ENCODE measurements at places on chromosomes 5 and 9. TPM values are rescaled to one million over a fixed set of nuclear protein-coding genes. Genes with fewer than 3 reads are reported as not detected.

DNA sequence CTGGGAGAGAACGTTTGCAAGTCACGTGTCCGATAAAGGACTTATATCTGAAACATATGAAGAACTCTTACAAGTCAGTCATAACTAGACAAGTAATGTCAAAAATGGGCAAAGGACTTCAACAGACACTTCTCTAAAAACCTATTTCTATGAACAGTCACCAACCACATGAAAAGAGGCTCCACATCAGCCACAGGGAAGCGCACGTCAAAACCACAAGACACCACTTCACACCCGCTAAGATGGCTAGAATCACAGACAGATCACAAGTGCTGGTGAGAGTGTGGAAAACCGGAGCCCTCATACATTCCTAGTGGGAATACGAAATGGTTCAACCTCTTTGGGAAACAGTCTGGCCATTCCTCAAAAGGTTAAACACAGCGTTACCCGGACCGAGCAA lies 11.5 kb upstream of the CARD9 start:
- DNase-seq, result no peak

- no peak for DNase-seq
Observed at GRCh38 chr9:91039125-91039834, 237.7 kb downstream of the SYK start.

DNA sequence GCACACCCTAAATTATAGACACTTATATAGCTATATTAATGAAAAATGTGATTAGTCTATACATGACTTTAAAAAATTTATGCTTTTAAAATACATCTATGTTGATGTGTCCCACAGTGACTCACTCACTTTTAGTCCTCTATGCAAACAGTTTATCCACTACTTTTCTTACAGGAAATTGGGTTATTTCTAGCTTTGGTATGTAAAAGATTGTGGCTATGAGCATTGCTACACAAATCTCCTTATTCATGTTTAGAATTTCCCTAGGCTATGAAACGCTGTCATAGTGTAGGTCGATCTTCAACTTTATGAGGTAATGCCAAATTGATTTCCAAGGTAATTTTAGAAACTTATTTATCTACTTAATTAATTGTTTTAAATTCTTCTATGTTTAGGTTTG lies 687.4 kb downstream of the PRR16 start:
- DNase-seq, result no peak

DNA sequence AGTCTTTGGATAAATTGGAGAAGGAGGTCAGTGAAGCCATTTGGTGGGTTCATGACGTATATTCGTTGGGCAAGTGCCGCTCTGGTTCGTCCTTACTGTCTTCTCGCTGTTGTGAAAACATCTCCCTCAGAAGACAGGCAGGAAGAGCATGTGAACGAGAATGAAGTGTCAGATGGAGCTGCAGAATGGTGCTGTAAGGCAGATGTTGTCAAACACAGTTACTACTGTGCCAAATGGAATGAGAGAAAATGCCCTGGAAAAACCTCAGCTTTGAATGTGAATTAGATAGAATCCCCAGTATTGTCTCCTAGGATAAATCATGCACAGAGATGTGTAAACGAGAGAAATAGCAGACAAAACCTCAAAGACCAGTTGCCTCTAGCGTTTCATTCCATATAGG lies 121.5 kb downstream of the CAMK4 start:
- DNase-seq, result no peak

- no peak for DNase-seq
Observed at GRCh38 chr9:132984202-132985070, 5.9 kb downstream of the GFI1B start.

Gene TLX3
- total RNA-seq, result not detected

- DNase-seq, result no peak
Observed at GRCh38 chr9:37927601-37928551, 23.9 kb upstream of the SLC25A51 start.

Gene PTPN3
- 2.1 TPM for total RNA-seq

GRCh38 chr9:86636038-86636437 lies 281.8 kb upstream of the TUT7 start:
- no peak for DNase-seq

GRCh38 chr5:132099076-132099748 lies 25.6 kb downstream of the CSF2 start:
- DNase-seq, result no peak

Gene ARHGEF37
- total RNA-seq, result 11.0 TPM

DNA sequence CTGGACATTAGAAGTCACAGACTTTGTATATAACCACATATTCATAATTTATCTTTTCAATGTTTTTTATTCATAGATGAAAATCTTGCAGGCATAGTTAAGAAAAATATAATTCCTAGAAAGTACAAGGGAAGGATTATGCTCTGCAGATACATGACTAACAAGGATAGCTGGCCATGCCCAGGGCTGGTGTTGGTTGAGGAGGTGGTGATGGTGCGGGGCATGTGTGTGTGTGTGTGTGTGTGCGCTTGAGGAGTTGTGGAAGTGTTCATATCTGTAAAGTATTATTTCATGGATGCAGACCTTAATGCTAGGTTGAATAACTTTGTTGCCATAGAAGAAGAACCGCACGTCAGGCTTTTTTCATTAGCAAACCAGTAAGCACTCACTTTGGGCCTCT lies 1.3 kb downstream of the S1PR3 start:
- DNase-seq, result no peak

Gene OBP2B
- not detected for total RNA-seq

Gene PITX1
- 0.81 TPM for total RNA-seq

Gene BTNL9
- 13.4 TPM for total RNA-seq

- DNase-seq, result no peak
Observed at GRCh38 chr5:50724262-50724661, 57.8 kb downstream of the PARP8 start.

DNA sequence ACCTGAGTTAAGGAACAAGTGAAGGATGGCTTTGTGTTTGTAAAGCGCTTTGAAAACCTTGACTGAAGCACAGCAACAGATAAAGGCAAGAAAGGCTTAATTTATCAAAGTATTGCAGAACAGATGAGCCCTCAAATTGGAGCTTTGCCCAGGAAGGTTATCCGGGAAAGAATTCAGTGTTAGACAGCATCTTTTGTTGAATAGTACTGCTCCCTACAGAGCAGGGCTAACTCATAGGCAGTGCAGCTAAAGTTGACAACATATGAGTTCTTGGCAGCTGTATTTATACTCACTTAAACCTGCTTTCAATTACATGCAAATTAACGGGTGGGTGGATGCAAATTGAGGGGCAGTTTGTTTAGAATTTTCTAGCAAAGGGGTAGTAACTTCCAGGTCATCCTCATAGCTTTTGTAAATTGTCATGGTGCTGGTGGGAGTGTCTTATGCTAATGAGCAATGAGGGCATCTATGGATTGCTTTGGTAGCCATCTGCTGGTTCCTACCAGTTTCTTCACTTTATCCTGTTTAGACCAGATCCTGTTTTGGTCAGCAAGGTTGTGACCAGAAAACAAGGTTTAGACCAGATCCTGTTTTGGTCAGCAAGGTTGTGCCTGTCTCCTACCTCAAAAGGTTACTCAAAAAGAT lies 105.8 kb downstream of the GDA start:
- DNase-seq, result no peak

GRCh38 chr5:33649549-33650482 lies 209.1 kb downstream of the TARS1 start:
- DNase-seq, result no peak

Gene NUTM2F
- not detected for total RNA-seq

DNA sequence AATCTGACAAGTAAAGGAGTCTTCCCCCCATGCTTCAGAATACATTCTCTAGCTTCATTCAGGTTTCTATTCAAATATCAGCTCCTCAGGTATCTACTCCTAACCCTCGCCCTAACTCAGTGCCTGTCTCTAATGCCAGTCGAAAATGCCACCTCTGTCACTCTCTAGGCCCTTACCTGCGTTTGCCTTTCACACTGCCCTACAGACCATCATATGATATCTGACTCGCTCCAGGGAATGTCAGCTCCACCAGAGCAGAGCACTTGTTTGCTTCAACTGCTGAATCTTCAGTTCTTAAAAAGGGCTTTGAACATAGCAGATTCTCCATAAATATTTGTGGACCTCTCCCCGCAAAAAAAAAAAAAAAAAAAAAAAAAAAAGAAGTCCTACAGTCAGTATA lies 46.7 kb downstream of the ADRB2 start:
- DNase-seq, result no peak

DNA sequence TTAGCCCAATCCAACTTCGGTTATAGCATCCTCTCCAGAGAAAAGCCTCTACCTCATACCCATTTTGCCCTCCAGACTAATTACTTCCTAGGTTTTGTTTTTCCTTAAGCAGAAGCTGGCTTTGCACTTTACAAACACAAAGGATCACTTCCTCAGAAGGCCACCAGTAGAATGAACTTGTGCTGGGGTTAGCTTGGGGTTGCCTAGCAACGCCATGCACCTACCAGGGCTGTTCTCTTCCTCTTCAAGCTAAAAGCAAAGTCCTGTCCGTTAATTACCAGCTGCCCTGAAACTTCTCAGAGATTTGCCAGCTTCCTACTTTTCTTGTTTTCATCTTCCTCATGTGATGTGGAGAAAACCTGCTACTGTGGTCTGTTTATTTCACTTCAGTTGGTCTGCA lies 132.0 kb upstream of the WWC1 start:
- DNase-seq, result no peak

DNA sequence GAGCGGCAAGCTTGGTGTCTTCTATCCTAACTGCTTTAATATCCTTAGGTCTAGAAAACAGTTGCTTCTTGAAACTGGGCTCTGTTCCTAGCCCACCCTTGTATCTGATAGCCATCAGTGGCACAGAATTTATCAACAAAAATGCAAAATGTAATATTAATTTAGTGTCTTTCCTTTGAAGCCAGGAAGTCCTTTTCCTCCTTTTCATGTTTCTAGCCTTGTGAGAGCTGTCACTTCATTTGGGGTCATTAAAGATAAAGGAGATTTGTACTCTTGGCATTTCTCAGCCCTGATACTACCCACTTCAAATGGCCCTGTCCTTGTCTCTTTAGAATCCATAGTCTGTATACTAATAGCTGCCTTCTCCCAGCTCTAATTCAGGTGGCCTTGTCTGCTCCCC lies 111.0 kb downstream of the GAS1 start:
- no peak for DNase-seq

DNA sequence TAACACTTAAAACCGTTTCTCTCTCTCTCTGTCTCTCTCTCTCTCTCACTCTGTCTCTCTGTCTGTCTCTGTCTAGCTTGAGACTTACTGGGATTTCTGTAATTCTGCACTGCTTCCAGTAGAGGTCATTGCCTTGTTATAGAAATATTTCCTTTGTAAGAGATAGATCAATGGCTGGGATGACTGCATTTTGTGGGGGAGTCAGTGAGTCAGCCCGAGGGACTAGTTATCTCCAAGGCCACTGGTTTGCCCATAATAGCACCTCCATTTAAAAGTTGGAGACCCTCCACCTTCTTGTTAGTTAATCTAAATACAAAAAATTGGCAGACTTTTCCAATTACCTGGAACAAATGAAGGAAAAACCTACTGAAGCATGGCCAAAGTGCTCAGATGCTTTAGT lies 547.2 kb downstream of the LRRC70 start:
- no peak for DNase-seq

DNA sequence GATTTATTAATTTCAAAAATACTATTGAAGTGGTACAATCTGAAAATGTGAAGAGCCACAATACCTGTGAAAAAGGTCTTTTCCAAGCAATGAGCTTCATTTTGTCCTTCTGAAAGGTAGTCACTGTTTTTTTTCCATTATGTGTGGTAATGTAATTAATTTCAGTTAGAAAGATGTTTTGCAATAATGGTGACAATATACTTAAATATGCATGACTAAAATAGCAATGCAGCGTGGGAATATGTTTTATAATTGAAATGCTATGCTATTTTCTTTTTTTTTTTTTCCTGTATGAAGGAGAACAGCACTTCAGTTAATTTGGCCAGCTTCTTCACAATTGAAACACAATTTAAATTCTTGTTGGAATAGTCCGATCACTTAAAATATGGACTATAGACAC lies 41.9 kb downstream of the NPR3 start:
- no peak for DNase-seq

All from posterior vena cava (tissue), 2 donors.